ENCODE measurements at places on chromosomes 6 and 20.

DNA sequence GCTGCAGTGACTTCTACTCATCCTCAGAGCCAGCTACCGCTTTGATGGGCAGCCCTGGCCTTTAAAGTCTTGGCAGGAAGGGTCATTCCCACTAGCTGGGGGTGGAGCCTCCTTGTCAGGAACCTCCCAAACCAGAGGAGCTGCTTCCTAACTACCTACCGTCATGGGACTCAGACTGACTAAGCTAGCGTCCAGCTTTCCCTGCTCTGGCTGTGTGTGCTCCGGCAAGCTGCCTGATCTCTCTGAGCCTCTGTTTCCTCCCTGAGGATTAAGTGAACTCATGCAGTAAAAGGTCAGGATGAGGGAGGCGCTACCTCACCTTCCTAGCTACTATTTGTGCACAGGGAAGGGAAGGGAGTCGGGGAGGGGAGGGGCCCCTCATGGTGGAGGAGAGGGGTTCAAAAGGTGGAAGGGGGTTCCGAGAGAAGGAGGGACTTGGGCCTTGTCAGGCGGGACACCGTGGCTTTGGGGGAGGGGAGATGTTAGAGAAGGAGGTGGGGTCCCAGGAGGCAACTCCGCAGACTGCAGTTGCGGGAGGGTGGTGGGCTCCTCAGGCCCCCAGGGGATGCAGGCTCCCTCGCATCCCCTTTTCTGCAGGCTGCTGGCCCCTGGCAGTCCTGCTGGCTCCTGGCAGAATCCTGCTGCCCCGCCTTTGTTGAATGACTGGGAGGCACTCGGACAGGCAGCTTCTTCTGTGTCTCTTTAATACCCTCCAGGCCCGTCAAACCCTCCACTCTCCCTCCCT is 9.8 kb downstream of the DUSP15 start:
- no peak for DNase-seq

DNA sequence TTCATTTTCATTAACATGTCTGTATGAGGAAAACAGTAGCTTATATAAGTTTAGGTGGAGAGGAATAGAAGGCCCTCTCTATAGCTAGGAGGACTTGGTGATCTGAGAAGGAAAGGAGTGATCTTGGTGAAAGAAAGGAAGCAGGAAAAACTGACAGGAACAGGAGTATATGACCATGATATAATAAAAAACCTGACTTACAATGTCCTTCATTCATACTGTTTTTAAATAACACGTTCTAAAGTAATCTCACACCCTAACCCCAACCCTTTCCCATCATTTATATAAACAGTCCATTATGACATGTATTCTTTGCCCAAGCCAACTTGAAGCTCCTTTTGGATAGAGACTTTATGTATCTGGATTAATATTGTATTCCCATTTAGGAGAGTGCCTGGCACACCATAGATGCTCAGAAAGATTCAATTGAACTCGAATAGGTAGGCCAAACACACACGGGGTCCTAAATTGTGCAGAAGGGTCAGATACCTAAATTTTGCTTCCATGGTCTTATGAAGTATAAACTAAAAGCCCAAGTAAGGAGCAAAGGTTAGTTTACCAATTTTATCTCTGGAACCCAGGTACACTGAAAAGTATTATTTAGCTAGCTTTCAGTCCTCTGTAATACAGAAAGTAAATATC is 75.9 kb downstream of the OR2B2 start:
- DNase-seq = no peak

GRCh38 chr6:4023240-4023639 is 55.7 kb downstream of the FAM217A start:
- DNase-seq = no peak

DNA sequence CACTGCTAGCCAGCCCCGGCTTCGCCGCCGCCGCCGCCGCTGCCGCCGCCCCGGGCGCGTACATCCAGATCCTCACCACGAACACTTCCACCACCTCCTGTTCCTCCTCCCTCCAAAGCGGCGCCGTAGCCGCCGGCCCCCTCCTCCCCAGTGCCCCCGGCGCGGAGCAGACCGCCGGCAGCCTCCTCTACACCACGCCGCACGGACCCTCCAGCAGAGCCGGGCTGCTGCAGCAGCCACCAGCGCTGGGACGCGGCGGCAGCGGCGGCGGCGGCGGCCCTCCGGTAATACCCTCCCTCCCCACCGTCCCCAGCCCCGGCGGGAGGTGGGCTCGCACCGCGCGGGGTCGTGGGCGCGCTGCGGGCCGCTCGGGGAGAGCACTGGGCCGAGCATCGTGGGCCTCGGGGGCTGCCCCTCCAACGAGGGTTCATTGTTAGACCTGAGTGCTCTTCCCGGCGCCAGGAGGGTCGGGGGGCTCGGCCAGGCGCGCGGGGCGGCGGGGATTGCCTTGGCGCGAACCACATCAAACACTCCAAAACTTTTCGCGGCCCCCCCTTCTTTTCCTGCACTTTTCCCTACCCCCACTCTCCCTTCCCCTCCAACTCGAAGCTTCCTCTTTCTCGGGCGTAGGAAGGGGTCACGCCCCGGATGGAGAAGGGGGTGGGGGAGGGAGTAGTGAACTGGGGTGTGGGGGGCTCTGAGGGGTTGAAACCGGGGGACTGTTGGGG is 827 bp downstream of the E2F3 start:
- DNase-seq = no peak

GRCh38 chr20:50728981-50729874 is 2.2 kb upstream of the PARD6B start:
- no peak for DNase-seq

GRCh38 chr6:131995917-131996316 is 44.7 kb upstream of the CCN2 start:
- no peak for DNase-seq

DNA sequence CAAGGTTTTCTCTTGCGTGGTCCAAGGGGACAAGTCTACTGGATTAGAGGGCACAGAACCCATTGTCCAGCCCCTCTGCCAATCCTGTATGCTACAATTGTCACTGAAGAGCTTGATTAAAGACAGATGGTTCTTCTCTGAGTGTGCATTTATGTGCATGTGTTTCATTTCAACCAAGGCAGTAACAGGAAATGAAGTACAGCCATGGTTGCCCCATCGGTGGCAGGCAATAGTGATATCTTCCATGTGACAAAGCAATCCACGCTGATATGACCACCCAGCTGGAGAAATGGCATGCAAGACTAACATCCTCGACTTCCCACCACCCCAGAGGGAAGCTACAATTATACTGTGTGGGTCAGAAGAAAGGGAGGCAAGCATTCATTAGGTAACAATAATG is 85.5 kb downstream of the UNC5CL start:
- no peak for DNase-seq

DNA sequence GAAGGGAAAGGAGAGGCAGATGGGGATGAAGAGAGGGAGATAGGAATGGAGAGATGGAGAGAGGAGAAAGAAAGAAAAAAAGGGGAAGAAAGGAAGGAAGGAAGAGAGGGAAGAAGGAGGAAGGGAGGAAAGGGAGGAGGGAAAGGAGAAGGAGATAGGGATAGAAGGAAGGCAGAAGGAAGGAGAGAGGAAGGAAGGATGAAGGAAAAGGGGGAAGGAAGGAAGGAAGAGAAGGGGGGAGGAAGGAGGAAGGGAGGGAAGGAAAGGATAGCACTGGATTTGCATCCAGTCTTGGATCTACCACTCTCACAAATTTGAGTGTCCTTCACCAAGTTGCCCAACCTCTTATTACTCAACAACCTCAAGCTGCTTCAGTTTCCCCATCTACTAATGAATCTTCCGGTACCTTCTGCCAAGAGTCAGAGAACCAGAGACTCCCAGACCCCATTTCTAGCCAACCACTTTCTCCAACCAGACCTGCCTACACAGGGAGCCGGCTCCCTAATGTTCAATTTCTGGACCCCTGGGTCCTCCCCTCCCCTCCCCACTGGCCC is 79.7 kb upstream of the FOXP4 start:
- DNase-seq = no peak

DNA sequence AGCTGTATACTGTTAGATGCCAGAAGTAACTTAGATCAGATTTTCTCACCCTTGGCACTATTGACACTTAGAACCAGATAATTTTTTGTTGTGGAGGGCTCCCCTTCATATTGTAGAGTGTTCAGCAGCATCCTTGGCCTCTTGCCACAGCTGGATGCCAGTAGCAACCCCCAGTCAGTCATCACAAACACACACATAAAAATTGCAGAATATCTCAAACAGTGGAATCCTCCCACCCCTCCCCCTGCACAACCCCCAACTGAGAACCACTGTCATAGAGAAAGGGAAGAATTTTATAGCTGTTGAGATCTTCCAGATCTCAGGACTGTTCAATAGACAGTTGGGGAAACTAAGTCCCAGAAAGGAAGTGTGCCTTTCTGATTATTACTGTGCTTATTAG is 81.2 kb upstream of the VSTM2L start:
- DNase-seq = no peak

GRCh38 chr20:15482525-15482924 is 1090.7 kb downstream of the KIF16B start:
- DNase-seq = no peak

GRCh38 chr20:33130568-33131061 is 37.3 kb upstream of the BPIFA2 start:
- DNase-seq = no peak

GRCh38 chr6:43803055-43803782 is 33.2 kb downstream of the VEGFA start:
- DNase-seq = no peak

- no peak for DNase-seq
These were observed 489 bp downstream of the TBX18 start for GRCh38 chr6:84763886-84764331.

DNA sequence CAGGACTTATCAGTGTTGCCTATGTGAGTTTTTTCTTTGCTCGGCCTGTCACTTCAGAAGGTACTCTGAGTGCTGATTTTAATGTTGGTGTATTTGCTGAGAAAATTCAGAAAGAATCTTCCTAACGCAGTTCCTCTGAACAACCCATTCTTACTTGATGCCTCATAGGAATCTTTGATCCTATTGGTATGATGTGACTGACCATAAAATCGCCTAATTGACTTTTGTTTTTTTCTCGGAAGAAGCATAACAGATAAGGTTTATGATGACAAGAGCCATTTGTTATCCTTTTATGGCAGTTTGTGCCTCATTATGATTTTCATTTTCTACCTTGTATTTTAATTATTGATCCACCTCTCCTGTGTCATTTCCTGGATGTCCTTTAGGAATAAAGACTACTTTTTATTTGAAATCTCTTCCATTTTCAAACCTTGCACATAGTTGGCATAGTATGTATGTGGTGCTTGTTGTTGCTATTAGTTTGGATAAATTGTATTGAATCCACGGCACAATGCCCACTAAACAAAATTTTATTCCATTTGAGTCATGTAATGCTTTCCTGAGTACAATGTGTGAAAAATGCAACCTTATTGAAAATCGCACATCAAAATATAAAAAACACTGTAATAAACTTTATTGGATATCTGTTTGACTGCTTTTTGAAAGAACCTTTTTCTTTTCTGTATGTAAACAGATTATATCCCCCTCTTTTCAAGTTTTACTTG is 37.3 kb downstream of the LRRC1 start:
- DNase-seq = no peak

DNA sequence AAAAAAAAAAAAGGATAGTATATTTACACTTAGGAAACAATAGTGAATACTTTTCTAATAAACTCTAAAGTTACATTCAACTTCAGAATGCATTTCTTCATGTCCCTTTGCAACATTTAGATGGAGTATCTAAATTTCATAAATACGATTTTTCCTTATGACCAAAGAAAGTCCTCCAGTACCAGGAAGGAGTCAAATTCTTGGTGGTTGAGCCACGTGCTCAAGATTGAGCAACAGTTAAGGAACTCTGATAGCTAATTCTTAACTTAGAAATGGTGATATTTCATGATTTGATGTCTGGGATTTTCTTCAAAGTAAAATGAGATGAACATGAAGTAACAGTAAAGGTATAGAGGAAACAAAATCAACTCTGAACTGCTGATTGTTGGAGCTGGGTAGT is 92.7 kb downstream of the SASH1 start:
- DNase-seq = no peak

GRCh38 chr20:57399587-57400155 is 8.5 kb downstream of the RBM38 start:
- DNase-seq = no peak

DNA sequence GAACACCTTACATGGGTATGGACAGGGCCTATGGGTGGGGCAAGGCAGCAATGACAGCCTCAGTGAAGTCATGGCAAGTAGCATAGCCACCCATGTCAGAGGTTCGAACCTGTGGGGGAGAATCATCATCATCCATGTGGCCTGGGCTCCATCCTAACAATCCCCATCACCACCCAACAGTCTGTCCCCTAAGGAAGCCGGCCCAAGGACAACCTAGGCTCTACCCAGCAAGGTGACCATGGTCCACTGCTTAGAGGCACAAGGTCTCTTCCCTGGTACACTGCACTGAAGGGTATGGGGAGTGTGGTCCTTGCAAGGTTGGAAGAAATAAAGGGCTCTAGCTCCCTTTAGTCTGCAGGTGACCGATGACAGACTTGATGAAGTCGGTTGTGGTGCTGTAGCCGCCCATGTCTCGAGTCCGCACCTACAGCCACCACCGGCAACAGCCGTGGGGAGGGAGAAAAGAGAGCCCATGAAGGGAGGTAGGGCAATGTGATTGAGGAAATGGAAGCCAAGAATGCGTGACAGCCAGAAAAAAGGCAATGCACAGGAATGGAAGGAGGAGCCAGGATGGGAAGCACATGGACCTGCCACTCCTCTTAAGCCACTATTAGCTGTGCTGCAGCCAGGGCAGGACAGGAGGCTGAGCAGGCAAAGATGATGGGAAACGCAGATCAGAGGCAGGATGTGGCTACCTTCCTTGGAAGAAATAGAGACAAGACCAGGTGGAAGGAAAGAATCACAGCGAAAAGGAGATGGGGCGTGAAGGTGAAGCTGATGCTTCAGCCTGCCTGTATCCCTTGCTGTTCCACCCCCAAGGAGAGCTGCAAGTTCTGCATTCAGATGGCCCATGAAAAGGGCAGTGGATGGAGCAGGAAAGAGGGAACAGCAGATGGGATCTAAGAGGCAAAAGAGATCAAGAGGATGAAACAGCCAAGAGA is 5.3 kb downstream of the IDH3B start:
- no peak for DNase-seq

DNA sequence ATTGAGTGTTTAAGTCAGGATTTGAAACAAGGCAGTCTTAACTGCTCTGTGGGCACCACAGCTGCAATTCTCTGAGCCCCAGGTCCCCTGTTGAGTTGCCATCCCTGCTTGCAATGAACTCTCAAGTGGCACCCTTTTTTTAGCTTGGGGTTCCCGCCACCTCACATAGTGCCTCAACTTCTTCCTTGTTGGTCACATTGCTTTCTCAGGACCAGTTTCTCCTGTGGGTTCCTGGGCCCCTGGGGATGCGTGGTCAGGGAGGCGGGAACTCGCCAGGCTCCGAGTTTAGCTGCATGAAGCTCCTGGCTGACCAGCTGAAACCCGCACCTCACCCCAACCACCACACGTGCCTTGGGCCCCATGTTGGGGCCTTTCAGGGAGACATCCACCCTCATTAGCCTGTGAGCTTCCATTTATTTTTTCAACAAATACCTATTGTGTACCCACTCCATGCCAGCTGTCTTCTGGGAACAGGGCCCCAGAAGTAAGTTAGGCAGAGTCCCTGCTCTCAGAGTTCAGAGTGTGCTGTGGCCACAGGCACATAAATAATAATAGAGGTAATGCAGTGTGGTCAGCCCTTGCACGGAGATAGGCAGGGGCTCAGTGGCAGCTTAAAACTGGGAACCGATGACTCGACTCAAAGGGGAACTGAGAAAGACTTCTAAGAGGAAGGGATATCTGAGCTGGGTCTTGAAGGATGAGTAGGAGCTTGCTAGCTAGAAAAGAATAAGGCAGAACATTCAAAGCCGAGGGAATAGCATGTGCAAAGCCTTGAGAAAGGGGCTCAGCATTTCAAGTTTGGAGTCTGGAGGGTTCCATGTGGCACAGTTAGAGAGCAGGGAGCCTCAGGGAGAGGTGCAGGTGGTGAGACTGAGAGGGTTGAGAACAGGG is 33.9 kb upstream of the FAM83D start:
- no peak for DNase-seq
